ENCODE measurements at places on chromosomes 1 and 21. TPM values are rescaled to one million over a fixed set of nuclear protein-coding genes. Genes with fewer than 3 reads are reported as not detected.

GRCh38 chr1:23977187-23977853 lies 2.8 kb downstream of the SRSF10 start:
- DNase-seq: no peak

UCK2 gene
- total RNA-seq: 85.6 TPM

- no peak for DNase-seq
Measured at GRCh38 chr1:180610556-180611015, 21.2 kb upstream of the XPR1 start.

DNA sequence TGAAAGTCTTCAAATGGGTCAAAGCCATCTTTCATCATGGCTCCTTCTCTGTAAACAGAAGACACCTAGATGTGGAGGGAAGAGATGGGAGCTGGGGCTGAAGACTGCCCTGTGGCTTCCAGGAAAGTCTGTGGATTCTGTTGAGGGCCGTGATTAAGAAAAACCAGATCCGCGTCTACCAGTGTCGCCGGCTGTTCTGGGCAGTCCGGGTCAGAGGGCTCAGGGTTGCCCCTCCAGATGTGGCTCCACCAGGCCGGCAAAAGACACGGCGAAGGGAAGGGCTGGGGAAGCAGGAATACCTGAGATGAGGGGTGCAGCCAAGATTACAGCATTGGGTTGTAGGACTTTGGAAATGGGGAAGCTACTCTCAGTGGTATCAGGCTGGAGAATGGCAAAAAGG lies 162.6 kb downstream of the RHOU start:
- no peak for DNase-seq

CRYBG2 gene
- 2.2 TPM for total RNA-seq

SERPINC1 gene
- not detected for total RNA-seq

DNA sequence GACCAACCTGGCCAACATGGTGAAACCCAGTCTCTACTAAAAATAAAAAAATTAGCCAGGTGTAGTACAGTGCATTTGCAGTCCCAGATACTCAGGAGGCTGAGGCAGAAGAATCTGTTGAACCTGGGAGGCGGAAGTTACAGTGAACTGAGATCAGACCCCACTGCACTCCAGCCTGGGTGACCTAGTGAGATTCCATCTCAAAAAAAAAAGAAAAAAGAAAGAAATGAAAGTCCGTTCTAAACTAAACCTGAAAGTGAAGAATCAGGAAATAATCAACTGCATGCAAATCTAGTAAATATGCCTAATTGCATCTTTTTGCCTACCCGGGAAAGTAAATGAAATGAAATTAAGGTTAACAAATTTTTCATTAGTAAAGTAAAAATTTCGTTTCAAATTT lies 99.6 kb downstream of the ZZZ3 start:
- DNase-seq: no peak

UBL4B gene
- total RNA-seq: not detected

GRCh38 chr1:109804660-109805059 lies 40.9 kb upstream of the EPS8L3 start:
- no peak for DNase-seq

DNA sequence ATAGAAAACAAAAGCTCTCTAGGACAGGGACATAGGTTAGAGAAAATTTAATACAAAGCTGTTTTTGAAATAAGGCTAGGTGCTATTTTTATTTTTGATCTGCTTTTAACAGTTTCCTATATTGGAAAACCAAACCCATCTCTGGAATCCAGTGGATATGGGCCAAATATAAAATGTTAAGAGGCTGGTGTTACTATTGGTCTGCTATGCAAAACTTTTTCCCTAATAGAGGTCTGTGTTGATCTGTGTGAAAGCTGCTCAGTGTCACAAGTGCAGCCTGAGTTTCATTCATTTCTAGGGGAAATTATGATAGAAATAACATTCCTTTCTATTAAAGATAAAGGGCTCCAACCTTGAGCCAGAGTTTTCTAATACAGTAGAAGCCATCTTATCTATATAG lies 116.4 kb downstream of the OLFML2B start:
- DNase-seq: no peak

DNA sequence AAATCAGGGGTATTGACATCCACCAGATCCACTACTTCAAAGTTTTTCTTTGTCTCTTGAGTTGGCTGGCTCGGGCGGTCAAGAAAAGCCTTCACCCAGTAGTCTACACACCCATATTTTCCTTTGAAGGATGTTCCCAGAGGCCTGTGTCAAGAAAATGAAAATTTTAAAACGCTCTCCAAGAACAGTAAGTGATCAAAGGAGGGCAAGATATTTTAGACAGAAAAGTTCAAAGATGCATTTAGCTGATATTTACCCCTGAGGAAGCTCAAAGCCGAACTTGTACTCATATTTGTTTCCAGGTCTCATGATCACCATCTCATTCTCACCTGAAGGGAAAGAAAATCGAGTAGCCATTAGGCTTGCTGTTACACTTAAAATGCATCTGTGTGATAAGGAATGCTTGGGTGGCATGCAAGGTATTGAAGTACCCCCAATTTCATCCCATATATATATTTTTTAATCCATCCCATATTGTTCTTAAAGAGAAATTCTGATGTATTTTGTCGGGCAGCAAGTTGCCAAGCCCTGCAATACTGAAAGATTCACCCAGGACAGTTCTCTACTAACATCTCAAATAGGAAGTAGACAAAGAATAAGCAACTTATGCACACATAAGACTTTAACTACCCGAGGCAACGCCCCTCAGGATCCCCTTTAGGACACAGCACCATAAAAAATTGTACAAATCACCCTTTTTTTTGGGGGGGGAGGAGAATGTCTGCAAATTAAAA lies 1.1 kb downstream of the TXNIP start:
- no peak for DNase-seq

PLA2G2F gene
- not detected for total RNA-seq

- no peak for DNase-seq
Measured at GRCh38 chr21:26070822-26071425, 99.6 kb downstream of the APP start.

EDARADD gene
- 20.2 TPM for total RNA-seq
